NCI-H2081 treated with DMSO at 0.1 percent for 48 hours (cell line): ENCODE measurements at places on chromosomes 4 and X.

GRCh38 chr4:39429476-39430334 lies 23.0 kb downstream of the KLB start:
- no peak for DNase-seq

- no peak for DNase-seq
Measured at GRCh38 chrX:40632199-40632598, 9.0 kb downstream of the MPC1L start.

DNA sequence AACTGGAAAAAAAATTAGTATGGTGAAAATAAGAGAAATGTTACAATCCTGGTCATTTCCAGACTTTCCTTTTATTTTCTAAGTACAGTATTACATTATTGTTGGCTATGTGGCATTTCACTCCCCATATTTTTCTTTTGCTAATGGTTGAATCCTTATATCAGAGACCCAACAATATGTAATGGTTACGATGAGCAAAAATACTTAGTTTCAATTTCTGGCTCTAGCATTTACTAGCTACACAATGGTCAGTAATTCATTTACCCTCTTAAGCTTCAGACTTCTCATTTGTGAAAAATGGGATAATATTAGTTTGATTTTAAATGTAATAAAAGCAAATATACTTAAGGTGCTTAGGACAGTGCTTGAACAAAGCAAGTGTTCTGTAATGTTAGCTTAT lies 942.9 kb upstream of the PABPC4L start:
- DNase-seq = no peak

DNA sequence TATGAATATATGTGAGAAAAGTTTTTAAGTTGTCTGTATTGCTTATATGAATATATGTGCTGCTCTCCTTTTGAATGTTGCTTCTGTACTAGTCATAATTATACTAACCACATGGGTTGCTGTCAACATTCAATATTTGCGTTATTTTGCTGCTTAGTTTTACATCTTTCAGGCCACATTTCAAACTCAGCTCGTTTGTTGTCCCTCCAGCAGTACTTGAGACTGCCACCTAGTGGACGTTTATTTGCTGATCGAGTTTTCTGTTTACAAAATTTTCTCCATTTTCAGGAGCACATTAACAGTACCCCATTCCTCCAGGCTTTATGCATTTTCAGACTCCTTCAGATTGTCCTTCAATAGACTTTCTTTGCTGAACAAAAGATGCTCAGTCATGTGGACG lies 75.8 kb downstream of the NUDT11 start:
- no peak for DNase-seq

DNA sequence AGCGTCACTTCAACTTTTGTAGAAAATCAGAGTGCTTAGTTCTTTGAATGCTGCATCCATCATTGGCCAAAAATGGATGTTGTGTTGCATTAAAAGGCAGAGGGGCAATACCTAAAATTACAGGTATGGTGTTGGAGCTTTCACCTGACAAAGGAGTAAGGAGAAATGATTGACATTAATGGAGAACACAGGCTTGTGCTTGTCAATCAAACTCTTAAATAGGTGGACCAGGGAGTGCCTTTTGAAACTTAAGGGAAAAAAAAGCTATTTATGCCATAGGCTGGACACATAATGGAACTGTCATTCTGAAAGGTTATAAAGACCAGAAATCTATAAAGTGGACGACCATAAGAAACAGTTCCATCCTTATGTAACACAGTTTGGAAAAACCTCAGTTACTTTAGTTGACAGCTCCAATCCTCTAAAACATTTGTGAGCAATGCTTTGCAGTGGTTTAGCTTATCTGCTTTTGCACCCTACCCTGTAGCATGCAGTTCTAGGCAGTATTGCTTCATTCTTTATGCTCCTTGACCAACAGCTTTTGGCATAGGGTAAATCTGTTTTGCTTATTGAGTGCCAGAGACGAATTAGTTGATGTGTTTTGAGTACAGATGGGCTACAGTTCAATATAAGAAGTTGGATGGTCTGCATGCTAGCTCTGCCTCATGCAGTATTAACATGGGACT lies 2.4 kb downstream of the HADH start:
- no peak for DNase-seq

- no peak for DNase-seq
Measured at GRCh38 chr4:154720618-154721267, 23.1 kb upstream of the LRAT start.
